ENCODE measurements at places on chromosomes 11 and 22.

DNA sequence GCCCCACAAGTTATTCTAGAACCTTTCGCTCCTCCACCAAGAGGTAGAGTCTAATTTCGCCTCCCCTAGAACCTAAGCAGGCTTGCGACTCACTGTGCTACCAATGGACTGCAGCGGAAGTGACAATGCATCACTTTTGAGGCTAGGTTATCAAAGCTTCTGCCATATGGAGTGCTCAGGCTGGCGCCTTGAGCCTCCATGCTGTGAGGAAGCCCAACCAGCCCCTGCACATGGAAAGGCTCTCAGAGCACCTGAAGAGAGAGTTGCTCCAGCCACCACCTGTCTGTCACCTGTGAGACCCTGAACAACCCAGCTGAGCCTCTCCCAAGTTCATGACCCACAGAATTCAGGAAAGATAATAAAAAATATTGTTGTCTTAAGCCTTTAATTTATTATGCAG is 29.3 kb upstream of the CBX7 start:
- no peak for DNase-seq

DNA sequence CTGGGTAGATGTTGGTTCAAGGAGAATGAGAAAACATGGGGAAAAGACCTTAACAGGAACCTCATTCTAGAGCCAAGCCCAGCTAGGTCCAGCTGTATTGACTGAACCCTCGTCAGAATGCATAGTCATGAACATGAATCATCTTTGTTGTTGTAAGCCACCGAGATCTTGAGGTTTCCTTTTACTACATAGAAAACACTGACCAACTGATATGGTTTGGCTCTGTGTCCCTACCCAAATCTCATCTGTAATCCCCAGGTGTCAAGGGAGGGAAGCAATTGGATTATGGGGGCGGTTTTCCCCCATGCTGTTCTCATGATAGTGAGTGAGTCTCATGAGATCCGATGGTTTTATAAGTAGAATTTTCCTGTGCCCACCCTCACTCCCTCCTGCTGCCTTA is 19.4 kb upstream of the PHOX2A start:
- no peak for DNase-seq

GRCh38 chr11:114236829-114237228 is 59.4 kb upstream of the NNMT start:
- no peak for DNase-seq

DNA sequence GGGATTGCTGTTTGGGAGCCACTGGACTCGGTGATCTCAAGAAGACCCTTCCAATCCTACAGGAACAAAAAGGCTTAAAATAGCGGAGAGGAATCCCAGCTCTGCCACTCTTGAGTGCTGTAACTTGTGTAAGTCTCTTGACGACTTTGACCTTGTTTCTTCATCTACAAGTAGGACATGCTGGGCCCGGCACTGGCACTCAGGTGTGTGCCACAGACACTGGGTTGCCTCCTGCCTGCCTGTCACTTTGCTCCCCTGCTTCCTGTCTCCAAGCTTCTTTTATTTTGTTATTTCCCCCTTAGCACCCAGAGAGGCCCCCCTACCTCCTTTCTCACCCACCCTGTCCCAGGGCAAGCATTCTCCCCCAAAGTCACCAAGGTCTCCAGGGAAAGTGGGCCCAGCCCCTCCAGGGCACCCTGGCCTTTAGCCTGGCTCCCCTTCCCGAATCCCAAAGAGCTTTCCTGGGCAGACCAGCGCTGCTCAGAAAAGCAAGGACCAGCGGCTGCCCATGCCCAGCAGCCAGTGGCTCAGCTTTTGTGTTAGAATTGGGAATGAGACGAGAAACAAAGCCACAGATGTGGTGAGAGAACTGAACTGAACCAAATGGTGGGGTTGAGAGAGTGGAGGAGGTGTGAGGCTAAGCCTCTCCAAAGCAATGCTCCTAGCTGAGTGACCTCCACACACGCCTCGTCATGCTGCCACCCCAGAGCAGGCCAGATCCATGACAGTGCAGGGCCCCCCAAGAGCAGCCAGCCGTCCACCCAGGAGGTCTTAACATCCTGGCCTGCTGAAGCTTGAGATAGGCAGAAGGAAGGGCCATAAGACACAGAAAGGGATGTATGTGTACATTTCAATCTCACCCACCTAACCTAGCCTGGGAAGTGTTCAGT is 4.5 kb downstream of the TRIM29 start:
- DNase-seq, result no peak

- no peak for DNase-seq
Measured at GRCh38 chr11:8813658-8814057, 97.3 kb upstream of the AKIP1 start.

GRCh38 chr11:57260937-57261783 is 24.1 kb upstream of the APLNR start:
- DNase-seq, result no peak

DNA sequence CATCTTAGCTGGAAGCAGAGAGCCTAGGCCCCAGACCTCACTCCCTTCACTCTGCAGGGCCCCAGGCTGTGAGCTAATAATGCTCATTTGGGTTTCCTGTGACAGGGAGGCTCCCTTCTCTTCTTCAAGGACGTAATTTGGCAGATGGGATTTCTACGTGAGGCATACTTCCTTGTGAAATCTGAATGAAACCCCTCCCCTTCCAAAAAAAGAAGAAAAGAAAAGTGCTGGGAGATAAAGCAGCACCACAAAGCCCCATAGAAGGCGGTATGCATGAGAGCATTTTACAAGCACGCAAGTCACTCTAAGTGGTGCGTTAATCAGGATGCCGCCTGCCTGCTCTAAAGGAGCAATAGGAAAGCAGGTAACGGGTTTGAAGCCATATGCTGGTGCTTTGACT is 5.7 kb downstream of the P2RX3 start:
- DNase-seq, result no peak

- peak; percentile 72 for DNase-seq
Measured at GRCh38 chr11:134331354-134332188, at the start of gene GLB1L2. GLB1L2 (plus strand) TSS chr11:134331988; CDS start chr11:134332062, 74 bp downstream.

DNA sequence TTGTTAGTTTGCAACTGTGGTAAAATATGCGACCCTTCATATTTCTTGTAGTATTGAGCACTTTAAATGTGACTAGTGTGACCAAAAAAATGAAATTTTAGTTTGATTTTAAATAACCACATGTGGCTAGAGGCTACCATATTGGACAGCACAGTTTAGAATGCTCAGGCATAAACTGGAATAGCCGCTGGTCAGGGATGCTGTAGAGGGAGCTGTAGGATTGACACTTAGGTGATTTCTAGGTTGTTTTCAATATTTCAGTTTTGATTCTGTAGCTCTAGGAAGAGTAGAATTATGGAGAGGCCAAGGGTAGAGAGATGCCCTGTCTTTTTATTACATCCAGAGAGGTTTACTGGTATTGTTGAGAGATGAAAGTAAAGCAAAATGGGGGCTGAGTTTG is 10.8 kb upstream of the VSIG10L2 start:
- no peak for DNase-seq

GRCh38 chr11:94803491-94803890 is 35.3 kb downstream of the AMOTL1 start:
- no peak for DNase-seq

- no peak for DNase-seq
Measured at GRCh38 chr11:96413408-96413807, 23.6 kb downstream of the JRKL start.

- DNase-seq, result no peak
Measured at GRCh38 chr22:29519996-29520395, 33.6 kb downstream of the THOC5 start.

Data from stimulated activated CD4-positive, alpha-beta T cell treated with anti-CD3 and anti-CD28 coated beads, TNF-alpha, amount 100 ng/mL, for 1 hour (primary cell).